NCI-H748 treated with DMSO at 0.1 percent for 48 hours (cell line): ENCODE measurements at places on chromosomes 11 and 22.

DNA sequence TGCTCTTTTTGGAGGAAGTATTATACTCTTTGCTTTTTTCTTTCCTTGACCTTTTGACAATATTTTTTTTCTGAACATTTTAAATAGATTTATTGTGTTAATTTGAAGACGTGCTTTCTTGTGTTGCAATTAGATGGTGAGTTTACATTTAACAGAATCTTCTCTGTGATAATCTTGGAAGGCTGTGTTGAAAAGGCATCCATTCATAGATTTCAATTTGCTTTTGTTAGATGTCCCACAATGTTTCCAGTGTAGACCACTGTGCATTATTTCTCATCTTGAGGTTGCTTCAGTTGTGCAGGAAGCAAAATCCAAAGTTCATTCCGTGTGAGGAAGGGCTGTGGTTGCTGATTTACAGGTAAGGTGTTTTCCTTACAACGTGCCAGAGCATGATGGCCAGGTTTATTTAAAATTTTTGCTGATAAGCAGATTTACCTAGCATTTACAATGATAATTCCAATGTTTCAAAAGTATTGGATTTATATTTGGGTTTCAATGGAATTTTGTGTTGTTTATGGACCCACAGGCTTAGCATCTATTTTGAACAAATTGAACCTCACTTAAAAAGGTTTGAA is 4.1 kb upstream of the OR5J2 start:
- no peak for DNase-seq

- DNase-seq = no peak
Measured at GRCh38 chr11:73252577-73253191, 19.5 kb upstream of the P2RY6 start.

DNA sequence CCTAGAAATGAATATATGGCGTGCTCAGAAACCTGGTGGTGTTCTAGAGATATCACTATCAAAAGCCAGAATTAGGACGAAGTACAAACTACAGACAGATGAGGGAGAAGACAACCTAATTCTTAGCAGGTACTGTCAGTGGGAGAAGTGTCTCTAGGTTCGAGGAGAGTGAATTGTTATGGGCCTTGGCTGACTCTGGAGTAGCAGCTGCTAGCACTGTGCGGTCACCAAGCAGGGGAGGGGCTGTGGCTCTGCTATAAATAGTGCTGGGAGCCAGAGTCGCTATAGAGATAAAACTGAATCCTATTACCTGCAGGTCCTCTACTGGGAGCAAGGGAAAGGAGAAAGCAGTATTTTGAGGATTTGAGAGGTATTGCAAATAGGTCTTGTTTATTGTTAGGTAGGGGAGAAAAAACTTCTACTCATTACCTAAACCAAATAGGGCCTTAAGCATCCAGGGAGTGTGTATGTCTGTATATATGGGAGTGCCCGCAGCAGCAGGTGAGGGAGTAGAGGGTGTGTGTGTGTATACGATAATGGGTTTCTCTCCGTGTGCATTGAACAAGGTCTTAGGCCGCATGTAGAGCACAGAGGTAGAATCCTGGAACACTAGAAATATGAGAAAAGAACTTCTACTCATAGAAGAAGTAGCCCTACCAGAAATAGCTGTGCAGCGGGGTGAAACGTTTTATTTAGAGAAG is 2.2 kb downstream of the MADD start:
- no peak for DNase-seq

- no peak for DNase-seq
Measured at GRCh38 chr11:12803086-12803826, 129.0 kb downstream of the TEAD1 start.

GRCh38 chr11:68843052-68843561 is 1.4 kb upstream of the CPT1A start:
- DNase-seq = no peak
